ENCODE measurements at places on chromosomes 6 and 20.

DNA sequence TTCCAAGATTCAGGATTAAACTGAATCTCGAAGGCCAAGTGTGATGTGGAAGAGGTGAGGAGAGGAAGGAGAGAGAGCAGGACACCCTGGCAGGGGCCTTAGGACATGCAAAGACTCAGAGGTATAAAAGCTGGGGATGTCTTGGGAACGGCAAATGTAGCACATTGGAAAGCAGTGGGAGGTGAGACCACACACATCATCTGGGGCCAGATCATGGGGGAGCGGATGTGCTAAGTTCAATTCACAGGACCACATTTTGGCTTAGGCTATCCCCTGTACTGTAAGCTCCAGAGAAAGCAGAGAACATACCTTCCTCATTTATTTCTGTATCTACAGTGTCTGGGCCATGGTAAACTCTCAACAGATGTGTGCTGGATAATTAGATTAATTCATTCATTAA is 59.5 kb upstream of the MBOAT1 start:
- no peak for DNase-seq

- no peak for DNase-seq
Measured at GRCh38 chr6:39240155-39240757, 11.0 kb upstream of the KCNK5 start.

DNA sequence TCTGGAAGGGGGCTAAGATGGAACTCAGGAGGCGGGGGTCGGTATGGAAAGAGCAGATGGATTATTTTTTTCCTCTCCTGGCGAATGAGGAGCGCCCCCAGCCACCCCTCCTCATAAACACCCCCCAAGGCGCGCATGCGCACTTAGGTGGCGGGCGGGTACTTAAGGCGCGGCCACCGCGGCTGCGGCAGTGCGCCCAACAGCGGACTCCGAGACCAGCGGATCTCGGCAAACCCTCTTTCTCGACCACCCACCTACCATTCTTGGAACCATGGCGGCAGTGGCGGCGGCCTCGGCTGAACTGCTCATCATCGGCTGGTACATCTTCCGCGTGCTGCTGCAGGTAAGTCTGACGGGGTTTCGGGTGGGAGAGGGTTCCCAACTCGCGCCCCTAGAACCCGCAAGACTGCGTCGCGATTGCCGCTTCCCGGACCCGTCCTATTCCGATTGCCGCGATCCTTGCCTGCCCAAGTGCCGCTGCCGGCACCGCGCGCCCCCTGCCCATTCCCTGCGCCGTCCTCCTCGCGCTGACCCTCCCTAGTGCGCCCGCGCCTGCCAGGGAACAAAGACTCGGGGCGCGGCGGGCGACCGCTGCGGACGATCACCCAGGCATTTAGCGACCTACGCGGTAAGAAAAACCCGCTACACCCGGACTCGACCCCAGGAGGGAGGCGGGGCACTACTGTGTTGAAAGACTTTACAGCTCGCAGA is at the start of gene NNAT:
NNAT (plus strand) TSS at position 190 of the 711 bp plus-strand sequence; CDS start at position 272, 82 bp downstream.
- DNase-seq: no peak

DNA sequence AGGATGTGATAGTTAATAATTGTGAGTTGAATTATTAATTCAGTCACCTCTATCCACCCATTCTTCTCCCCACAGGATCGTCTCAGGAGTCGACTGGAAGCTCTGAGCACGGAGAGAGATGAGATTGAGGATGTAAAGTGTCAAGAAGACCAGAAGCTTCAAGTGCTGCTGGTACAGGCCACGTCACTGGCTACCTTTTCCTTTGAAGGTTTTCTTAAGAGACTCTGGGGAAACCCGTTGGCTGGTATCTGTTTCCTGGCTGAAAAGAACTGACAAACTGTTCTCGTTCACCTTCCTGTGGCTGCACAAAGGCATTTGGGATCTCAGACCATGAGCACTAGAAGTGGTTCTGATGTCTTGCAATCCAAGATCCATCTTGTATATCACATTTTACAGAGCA is 3.8 kb downstream of the TRIM15 start:
- DNase-seq: no peak

GRCh38 chr6:118876198-118876597 is 17.8 kb upstream of the ASF1A start:
- DNase-seq: no peak

DNA sequence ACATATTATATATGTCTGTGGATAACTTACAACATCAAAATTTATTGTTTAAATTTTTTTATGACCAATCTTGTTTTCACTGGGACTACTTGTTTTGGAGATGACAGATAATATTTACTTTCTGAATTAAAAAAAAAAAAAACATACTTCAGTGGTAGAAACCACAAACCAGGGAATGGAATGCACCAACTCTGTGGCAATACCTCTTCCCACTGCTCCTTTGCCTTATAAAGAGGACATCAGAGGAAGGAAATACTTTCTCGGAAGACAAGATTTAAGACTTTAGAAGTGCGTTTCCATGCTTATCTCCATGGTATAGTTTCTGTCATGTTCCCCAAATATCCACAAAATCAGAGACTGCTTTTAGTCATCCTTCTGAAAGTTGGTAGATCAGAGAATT is 1241.1 kb upstream of the EYS start:
- no peak for DNase-seq

- DNase-seq: no peak
Measured at GRCh38 chr6:53588816-53589509, 44.1 kb upstream of the GCLC start.
